ENCODE measurements at places on chromosomes 16 and 17. TPM values are rescaled to one million over a fixed set of nuclear protein-coding genes. Genes with fewer than 3 reads are reported as not detected.

The P2RX5 gene
- polyA plus RNA-seq = 3.4 TPM

DNA sequence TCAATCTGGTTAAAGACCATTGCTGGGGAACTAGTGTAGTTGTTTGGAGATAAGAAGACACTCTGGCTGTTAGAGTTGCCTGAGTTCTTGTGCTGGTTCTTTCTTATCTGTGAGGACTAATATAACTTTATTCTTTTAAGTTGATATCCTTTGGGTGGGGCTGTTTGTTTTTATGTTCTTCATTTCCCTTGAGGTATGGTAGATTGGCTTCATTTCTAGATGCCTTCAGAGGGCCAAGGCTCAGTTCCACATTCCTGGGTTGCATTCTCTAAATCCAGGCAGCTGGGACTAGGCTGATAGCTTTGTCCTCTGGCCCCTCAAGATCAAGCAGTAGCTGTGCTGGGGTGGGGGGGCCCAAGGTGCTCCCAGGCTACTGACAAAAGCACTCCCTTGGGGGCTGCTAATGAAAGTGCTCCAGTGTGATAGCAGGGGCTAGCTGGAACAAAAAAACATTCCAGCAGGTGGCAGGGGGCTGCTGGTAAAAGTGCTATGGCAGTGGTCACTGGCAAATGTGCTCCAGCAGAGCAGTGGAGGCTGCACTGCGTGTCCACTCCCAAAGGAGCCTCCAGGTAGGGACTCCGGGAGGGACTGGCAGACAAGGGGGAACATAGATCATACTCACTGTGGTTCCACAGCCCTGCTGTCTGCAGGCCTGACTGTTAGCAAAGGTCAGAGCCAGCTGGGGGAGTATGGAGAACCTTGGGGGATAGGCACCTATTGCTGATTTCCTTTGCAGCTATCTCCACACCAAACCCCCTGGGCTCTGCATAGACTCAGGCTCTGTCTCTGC lies 45.9 kb upstream of the KCNJ16 start:
- DNase-seq = no peak

DNA sequence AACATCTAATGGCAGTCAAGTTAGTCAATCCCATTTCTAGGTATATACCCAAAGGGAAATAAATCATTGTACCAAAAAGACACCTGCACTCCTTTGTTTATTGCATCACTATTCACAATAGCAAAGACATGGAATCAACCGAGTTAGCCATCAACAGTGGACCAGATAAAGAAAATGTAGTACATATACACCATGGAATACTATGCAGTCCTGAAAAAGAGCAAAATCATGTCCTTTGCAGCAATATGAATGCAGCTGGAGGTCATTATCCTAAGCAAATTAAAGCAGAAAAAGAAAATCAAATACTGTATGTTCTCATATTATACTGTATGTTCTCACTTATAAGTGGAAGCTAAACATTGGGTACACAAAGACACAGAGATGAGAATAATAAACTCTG lies 204.0 kb downstream of the KCNJ2 start:
- DNase-seq = no peak

GRCh38 chr17:50414808-50415207 lies 11.2 kb upstream of the ACSF2 start:
- DNase-seq = no peak

DNA sequence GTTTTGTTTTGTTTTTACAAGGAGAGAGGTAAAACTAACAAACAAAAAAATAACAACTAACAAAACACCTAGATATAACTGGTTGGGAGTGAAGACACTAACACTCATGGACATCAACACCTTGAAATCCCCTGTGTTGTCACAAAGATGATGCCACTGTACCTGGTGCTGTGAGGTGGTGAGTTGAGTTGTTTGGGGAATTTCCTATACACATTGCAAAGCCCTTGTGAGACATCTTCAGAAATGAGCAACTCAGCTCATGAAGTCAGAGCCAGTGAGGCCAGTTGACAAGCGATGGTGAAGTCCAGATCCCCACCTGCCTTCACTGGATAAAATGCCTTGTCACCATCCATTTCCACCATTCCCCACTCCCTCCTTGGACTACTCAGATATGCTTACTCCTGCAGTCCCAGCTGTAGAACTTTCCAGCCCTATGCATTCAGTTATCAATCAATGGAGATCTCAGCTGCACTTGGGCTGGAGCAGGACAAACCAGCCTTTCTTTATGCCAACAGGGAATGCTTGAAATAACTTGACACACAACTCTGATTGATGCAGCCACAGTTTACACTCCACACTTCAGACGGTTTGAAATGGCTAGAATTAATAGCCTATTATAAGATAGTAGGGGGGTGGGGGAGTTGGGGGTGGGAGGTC lies 22.2 kb downstream of the ANKFN1 start:
- DNase-seq = no peak

DNA sequence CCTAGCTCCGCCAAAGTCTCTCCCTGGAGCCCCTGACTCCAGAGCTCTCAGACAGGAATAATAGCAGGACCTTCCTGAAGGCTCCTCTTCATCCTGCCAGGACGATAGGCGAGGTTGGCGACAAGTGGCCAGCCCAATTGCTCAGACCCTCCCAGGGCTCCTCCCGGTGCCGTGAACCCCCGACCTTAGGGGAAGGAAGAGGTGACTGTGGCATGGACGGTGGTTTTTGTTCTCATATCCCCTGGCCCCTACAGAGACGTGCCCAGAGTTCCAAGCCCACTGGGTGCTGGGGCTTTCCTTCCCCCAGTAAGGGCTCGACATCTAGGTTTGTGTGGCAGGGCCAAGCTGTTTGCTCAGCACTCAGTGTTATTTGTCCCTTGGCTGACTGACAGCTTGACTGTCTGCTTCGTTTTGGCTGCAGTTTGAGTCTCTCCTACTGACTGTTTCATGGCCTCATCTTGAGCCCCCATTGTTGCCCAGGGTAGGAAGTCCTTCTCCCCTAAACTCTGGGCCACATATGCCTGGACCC lies 4.6 kb upstream of the ADCY7 start:
- no peak for DNase-seq

DNA sequence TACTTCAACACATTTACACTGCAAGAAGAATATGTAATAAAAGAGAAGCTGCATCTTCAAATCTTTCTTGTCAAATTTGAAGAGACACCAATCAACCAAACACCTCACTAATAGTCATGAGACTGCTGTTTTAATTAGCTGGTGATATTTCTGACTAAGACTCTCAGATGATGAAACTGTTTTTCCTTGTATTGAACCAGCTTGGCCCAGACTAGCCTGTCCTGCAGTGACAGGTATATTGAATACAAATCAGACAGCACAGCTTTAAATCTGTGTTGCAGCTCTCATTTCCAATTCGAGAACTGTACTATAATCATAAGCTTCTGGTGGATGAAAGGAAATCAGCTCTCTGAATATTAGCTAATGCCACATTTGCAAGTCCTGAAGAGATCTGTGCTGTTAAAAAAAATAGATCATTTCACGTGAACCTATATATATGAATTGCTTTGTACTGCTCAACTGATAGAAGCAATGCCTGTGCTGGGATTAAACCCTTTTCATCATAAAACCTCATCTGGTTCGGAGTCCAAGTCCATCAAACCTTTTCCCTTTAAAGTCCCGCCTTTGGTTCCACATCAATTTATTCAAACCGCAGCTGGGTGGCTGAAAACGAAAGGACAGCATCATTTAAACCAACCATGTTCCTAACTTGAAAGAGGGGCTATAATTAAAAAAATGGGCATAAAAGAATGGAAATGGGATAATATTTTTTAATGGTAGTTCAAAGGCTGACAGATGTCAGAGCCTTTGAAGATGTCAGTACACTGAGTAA lies 306.2 kb downstream of the CEP112 start:
- no peak for DNase-seq

The KRT32 gene
- polyA plus RNA-seq = not detected

DNA sequence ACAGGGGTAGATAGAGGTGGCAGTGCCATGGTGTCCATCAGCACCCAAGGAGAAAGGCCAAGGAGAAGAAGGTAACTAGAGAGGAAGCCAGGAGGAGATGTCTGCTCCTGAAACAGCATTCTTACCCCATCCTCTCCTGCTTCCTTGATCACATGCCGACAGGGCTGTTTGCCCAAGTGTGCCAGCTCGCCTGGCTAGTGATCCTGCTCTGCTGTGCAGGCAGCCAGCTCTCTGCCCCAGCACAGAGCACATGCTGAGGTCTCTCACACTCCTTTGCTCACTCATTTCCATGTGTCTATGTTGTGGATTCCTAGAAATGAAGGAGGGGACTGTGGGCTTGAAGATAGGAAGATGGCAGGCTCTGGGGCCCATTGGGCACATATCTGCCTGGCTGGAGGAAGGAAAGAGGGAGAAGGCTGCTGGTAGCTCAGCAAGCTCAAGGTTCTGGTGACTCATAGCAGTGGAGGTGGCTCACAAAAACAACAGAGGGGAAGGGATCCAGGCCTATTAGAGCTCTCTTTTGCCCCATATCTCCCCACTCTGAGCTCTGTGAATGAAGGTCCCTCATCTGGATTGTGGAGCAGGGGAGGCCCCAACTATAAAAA lies 54.3 kb downstream of the NEUROD2 start:
- DNase-seq = no peak

DNA sequence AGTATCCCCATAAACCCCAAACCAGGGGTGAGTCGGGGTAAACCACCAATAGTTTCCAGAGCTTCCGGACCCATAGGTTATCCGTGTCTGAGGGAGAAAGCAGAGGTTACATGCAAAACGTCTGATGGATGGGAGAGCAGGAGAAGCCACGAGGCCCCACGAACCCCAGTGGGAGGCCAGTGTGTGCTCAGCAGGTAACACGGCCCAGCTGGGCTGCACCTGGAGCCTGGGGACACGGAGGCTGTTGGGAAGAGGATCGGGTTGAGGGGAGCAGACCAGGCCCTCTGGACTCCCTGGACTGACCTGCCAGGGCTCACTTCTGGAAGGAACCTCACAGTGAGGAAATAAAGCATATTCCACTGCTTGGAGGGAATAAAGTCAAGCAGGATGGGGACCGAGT lies 78.1 kb downstream of the SEC14L1 start:
- DNase-seq = no peak

The TBC1D28 gene
- not detected for polyA plus RNA-seq

- DNase-seq = no peak
Measured at GRCh38 chr17:47995241-47995935, 24.5 kb downstream of the CDK5RAP3 start.

- DNase-seq = no peak
Measured at GRCh38 chr17:7558544-7559319, at the start of gene TNFSF13. Gene TNFSF13 (plus strand): TSS chr17:7558750. CDS start chr17:7559040, 290 bp downstream.

The TNFSF12 gene
- 37.7 TPM for polyA plus RNA-seq

- no peak for DNase-seq
Measured at GRCh38 chr16:11079652-11080187, 135.4 kb downstream of the CLEC16A start.

GRCh38 chr16:26413780-26414179 lies 652.9 kb upstream of the C16orf82 start:
- no peak for DNase-seq

The DDX5 gene
- 642 TPM for polyA plus RNA-seq

- DNase-seq = no peak
Measured at GRCh38 chr17:82081966-82082365, 16.1 kb downstream of the FASN start.

DNA sequence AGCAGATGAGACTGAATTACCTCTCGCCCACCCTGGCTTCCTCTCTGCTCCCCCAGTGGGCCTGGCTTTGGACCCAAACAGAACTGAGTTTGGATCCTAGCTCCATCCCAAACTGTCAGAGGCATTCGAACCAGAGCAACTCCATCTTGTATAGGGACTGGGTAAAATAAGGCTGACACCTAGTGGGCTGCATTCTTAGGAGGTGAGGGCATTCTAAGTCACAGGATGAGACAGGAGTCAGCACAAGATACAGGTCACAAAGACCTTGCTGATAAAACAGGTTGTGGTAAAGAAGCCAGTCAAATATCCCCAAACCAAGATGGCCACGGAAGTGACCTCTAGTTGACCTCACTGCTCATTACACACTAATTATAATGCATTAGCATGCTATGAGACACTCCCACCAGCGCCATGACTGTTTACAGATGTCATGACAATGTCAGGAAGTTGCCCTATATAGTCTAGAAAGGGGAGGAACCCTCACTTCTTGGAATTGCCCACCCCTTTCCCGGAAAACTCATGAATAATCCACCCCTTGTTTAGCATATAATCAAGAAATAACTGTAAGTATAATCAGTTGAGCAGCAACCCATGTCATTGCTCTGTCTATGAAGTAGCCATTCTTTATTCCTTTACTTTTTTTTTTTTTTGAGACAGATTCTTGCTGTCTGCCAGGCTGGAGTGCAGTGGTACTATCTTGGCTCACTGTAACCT lies 44.4 kb downstream of the LYRM1 start:
- peak; percentile 48 for DNase-seq

The UTP18 gene
- 31.6 TPM for polyA plus RNA-seq

The CHAD gene
- polyA plus RNA-seq = not detected

The AOC2 gene
- polyA plus RNA-seq = 0.09 TPM

GRCh38 chr17:41015454-41015853 lies 6.5 kb upstream of the KRTAP3-1 start:
- DNase-seq = no peak

DNA sequence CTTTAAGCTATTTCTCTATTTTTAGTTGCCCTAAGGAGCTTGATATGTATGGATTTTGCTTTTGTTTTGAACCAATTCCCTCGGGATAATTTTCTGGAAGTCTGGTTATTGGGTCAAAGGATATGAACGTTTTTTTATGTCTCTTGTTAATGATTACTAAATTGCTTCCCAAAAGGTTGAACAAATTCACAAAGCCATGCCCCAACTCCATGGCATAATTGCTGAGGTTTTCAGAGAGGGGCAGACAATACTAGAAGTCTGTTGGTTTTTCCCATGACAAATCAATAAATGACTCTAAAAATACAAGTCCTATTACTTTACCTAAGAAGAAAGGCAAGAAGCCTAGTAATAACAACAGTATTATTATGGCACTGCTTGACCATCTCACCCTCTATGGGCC lies 11.4 kb upstream of the AKAP1 start:
- no peak for DNase-seq

DNA sequence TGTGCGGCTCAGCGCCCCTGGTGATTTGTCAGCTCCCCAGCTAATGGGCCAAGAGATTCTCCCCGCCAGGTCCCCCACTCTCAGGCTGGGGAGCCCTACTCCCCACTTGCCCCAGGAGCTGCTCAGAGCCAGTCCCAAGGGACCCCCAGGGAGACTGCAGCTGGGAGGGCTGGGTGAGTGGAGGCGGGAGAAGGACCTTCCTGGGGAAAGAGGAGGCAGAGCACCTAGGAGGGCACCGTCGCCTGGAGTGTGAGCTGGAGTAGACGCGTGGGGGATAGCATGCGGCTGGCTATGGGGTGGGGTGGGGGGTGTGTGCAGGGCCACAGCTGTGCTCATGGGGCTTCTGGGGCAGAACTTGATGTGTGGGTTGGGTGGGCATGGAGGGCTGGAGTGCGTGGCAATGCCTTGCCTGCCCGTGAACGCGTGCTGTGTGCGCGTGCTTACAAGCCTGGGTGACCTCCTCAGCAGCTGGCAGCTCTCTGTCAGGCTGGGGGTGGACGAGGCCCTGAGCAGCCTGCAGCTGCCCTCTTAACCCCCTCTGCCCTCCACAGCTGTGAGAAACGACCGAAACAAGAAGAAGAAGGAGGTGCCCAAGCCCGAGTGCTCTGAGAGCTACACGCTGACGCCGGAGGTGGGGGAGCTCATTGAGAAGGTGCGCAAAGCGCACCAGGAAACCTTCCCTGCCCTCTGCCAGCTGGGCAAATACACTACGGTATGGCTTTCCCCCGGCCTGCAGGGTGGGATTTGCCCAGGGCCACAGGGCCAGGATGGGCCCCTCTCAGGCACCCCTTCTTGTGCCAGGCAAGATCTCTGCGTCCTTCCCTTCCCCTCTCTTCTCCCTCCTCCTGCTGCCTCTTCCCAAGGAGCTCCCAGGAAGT lies 12.9 kb downstream of the GJD3 start:
- DNase-seq = no peak

Measured in CD14-positive monocyte (primary cell).